ENCODE measurements at places on chromosomes 6 and 20.

DNA sequence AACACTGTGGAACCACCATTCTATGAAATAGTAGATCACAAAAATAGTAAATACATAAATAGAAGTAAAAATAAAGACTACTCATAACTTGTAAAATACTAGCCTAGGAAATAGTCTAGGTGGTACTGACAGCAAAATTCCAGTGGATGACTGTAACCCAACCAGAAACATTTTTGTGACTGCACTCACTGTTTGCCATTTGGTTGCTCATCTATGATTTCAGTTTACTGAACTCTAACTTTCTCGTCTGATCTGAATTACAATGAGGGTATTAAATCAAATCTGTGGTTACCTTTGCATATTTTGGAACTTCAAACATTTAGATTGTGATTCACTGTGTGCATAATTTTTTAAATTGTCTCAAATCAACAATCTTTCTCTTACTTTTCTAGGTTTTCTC, 151.1 kb downstream of the KHDC1L start:
- DNase-seq = no peak

- DNase-seq = no peak
These were observed 48.0 kb upstream of the SDHAF4 start for GRCh38 chr6:70518723-70519122.

DNA sequence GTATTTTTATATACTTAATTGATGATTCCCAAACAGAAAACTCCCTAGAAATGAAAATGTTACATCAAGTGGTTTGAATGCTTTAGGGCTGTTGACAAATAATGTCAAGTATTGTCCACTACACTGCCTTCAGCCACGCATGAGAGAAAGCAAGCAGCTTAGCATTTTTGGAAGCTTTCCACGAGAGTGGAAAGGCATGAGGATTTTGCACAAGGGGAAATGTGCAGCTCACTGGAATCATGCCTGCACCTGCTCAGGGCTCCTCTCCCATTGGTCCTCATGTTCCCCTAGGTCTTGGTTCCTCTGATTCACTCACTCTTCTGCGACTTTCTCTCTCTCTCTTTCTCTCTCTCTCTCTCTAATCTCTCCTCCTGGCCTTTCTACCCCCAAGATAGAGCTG, 439.5 kb upstream of the CDH4 start:
- DNase-seq = no peak

DNA sequence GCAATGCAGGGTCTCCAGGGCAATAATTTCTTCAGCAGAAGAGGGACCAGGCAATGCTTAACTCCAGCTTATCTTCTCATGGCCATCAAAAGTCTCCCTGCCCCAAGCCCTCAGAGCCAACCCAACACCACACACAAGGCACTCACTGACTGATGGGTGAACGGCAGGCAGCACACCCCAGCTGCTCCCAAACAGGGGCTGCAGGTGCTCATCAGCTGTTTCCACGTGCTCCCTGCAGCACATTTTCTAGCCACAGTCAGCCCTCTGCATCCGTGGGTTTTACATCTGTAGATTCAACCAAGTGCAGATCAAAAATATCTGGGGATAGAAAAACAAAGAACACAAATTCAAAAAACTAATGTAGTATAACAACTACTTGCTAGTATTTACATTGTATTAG, 4.0 kb upstream of the GABRR1 start:
- no peak for DNase-seq

DNA sequence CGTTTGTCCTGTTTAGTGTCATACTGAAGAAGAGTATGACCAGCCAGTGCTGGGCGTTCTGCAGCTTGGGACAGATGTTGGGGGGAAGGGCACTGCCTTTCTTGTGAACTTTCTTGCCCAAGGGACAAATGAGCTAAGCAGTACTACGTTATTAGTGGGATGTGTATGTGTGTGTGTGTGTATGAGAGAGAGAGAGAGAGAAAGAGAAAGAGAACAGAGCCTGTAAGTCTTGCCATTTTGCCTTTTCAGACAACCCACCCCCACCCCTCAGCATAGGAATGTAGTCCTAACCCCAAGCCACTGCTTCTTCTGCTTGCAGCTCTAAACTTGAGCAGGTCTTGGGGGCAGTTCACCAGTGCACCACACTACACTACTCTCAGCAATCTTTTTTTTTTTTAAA, 45.5 kb downstream of the E2F3 start:
- no peak for DNase-seq

DNA sequence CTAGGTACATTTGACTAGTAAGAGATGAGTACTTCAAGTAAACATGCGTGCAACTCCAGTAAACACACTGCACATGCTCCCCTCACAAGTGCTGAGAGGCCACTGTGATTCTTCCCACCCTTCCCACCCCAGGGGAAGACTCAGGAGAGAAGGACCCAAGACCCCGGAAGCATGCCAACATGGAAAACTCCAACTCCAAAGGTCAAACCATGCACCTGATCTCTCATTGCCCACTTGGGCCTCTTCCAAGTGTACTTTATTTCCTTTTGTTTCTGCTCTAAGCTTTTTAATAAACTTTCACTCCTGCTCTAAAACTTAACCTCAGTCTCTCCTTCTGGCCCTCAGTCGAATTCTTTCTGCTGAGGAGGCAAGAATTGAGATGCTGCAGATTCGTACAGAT, 78.5 kb downstream of the CD83 start:
- DNase-seq = no peak

DNA sequence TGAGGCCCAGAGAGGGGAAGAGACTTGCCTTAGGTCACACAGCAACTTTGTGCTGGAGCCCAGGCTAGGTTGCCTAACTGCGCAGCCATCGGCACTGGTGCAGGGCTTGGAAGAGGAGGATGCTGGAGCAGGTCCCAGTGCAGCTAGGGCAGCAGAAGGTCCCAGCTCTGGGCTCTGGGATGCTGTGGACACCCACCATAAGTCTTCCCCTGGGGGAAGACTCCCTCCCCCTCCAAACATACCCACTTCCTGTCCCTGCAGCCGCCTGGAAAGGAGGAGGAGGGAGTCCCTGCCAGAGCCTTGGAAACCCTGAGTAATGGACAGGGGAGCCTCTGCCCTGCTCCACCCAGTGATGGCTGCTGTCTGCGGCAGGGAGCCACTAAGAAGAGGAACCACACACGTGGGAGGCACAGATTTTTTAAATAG, 93.6 kb downstream of the NCR2 start:
- peak; percentile 47 for DNase-seq

GRCh38 chr6:119142041-119142440, 63.6 kb upstream of the FAM184A start:
- no peak for DNase-seq

- DNase-seq = peak; percentile 71
These were observed 94.7 kb downstream of the RTN4IP1 start for GRCh38 chr6:106534564-106534982.

- no peak for DNase-seq
These were observed 60.3 kb downstream of the WDR27 start for GRCh38 chr6:169641461-169642085.

GRCh38 chr6:56951049-56951831, 3.7 kb upstream of the BEND6 start:
- DNase-seq = no peak

DNA sequence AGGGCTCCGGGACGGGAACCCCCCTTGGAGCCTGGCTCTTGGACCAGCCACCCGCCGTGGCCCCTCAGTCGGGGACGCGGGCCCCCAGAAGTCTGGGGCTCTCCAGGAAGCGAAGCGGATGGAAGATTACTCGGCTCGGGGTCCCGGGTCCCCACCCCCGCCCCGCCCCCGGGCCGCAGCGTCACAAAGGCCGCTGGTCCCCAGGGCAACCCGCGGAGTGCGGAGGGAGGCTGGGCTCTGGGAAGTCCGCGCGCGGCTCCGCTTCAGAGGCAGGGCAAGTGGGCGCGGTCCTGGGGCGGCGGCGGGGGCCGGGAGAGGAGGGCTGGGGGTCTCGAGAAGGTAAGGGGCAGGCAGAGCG, at the start of gene FNDC11:
Gene FNDC11, plus strand, starts transcription at position 227 of the 358 bp plus-strand sequence. CDS start 1,505 bp downstream, outside the sequence.
- peak; percentile 64 for DNase-seq

DNA sequence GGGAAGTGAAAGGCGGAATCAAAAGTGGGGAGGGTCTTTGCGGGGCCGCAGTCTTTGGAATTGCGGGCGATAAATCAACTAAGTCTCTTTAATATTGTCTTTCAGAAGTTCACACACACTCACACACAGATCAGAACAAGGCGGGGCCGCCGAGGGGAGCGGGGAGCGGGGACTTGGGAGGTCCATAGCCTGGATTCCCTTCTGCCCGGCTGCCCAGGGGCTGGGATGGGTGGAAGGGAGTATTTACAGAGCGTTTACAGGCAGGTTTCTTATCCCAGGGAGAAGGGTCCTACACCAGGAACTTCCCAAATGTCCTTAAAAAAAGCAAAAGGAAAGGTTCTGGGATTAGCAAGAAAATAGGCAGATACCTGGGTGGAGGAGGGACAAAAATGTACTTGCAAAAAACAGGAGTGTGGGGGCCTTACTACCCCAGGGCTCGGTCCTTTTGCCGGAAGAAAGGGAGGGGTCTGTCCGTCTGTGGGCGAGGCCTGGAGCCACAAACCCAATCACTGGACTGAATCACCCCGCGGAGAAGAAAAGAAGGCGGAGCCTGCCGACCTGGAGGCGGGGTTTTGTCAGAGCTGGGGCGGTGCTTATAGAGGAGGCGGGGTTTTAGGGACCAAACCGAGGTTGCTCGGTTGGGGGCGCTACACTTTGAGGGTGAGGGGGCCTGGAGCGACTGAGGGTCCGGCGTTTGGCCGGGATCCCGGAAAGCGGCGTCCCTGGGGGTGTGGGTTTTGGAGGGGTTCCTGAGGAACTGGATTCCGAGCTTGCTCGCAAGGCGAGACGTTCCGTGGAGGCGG, 3.2 kb downstream of the PRRT1 start:
- peak; percentile 60 for DNase-seq

GRCh38 chr6:36571122-36572043, 22.8 kb upstream of the SRSF3 start:
- no peak for DNase-seq

DNA sequence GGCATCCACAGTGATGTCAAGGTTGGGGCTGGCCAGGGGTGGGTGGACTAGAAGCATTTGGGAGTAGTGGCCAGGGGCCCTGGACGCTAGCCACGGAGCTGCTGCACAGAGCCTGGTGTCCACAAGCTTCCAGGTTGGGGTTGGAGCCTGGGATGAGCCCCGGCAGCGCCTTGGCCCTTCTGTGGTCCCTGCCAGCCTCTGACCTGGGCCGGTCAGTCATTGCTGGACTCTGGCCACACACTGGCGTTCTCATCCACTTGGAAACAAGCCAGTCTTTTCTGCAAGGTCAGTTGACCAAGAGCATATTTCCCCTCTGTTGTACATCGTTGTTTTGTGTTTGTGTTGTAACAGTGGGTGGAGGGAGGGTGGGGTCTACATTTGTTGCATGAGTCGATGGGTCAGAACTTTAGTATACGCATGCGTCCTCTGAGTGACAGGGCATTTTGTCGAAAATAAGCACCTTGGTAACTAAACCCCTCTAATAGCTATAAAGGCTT, 8.4 kb downstream of the PSMA7 start:
- no peak for DNase-seq

GRCh38 chr20:63381781-63382431, 20.8 kb upstream of the CHRNA4 start:
- peak; percentile 31 for DNase-seq

- DNase-seq = no peak
These were observed 260.3 kb upstream of the FAM83B start for GRCh38 chr6:54586251-54586650.

- peak; percentile 61 for DNase-seq
These were observed 2.8 kb upstream of the DIDO1 start for GRCh38 chr20:62929051-62929538.

- DNase-seq = no peak
These were observed 769.9 kb downstream of the QKI start for GRCh38 chr6:164184410-164184809.

GRCh38 chr6:12064131-12064530, 52.0 kb downstream of the HIVEP1 start:
- no peak for DNase-seq

GRCh38 chr20:18005990-18006364, 37.2 kb downstream of the MGME1 start:
- DNase-seq = no peak

GRCh38 chr20:3751305-3751674, 16.3 kb downstream of the ADISSP start:
- no peak for DNase-seq

DNA sequence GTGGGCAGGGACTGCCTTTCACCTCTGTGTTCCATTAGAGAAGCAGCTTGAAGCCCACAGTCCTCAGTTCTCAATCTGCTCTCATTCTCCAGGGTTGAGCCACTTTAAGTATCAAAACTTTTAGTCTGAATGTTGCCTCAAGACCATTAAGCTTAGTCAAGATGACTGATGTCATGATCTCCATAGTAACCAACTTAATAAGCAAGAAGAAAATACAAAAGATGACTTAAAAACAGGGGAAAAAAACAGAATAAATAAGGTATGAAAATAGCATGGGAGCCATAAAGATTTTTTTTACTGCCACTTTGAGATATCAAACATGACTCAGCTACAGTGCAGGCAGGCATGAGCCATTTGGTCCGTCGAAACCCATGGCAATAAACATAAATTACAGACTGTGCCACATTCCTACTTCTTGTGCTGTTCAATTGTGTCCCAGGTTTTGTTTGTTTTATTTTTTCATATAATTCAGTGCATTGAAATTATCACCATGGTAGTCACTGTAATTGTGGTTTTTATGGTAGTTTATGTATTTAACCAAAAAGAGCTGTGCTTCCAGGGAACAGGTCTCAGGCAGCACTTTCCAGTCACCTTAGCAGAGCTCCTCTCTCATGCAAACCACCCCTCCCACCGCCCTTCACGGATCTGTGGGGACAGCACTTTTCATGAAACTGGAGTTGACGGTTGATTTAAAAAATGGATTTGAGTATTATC, 156.5 kb upstream of the INSM1 start:
- DNase-seq = no peak

- DNase-seq = no peak
These were observed 32.5 kb downstream of the PREP start for GRCh38 chr6:105370351-105370750.

DNA sequence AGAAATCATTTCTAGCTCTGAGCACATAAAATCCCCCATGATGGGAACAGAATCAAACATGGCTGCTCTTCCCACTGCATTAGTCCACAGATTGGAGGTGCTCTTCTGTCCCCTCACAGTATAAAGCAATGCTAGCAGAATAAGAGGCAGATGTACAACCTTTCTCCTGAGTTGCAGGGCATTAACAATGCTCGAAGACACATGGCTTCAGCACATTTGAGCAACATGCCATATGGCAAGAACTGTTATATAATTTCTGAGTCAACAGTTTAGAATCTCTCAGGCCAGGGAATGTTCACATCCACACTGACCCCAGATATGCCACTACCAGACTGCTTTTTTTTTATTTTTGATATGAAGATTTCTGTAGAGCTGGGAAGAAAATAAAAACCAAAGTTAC, 119.6 kb downstream of the KIF13A start:
- no peak for DNase-seq

- no peak for DNase-seq
These were observed 799.3 kb downstream of the TBC1D32 start for GRCh38 chr6:120534954-120535353.

- DNase-seq = no peak
These were observed 98.3 kb downstream of the ELOVL5 start for GRCh38 chr6:53250176-53251032.
